ENCODE measurements at places on chromosomes 3 and 15.

- no peak for DNase-seq
Measured at GRCh38 chr15:25733036-25733855, 129.9 kb downstream of the ATP10A start.

- DNase-seq, result peak; percentile 49
Measured at GRCh38 chr15:67013696-67014095, 51.7 kb upstream of the SMAD3 start.

- DNase-seq, result no peak
Measured at GRCh38 chr3:151281671-151282324, 3.5 kb upstream of the P2RY14 start.

DNA sequence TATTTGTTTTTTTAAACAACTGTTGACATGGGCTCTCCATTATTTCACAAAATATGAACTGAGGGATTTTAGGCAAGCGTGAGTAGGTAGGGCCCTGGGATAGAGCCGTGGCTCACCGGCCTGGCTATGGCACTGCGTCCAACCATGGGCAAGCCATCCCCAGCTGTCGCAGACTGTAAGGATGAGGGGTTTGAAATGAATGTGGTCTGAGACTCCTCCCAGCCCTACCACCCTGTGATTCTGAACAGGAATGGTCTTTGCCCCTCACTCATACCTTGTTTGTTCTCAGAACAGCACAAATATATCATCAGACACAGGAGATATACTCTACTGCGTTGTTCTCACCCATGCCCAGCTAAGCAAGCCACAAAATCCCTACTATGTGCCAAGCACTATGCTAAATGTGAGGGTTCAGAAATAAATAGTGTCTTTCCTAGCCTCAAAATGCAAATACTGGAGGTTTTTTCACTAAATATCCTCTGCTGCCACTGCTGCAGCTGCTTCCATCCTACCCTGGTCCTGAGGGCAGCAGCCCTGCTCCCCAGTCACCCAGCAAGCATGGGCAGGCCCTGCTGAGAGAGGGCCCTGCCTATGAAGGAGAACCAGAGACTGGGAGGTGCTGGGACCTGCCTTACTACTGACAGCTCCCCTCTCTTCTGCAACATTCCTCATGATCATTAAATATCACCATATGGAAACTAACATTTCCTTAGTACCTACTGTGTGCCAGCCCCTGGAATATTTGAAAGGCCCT, 102.8 kb downstream of the XXYLT1 start:
- no peak for DNase-seq

GRCh38 chr15:56295433-56295832, 51.8 kb upstream of the RFX7 start:
- DNase-seq, result no peak

DNA sequence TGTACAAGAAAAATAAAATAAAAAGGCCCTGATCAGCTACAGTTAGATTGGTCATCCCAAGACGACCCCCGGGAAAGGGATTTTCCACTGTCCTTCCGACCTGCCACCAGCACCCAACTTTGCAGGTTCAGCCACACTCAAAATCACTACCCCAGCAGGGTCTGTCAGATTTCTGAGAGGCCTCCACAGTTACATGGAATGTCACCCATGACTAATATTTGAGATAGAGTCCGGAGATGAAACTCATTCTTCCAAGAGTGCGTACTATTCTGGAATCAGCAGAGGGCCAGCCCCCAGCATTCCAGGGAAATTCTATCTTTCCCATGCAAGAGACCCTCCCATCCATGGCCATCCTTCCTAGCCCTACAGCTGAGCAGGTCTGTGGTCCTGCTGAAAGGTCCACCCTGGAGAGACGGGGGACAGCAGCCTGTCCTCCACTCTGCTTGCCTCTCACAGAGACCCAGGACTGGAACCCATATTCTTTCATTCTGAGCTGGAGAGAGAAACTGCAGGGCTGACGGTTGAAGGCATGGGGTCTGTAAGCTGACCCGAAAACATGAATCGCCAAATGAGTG, 5.8 kb downstream of the LIPC start:
- no peak for DNase-seq

GRCh38 chr15:72770673-72771328, 12.8 kb downstream of the ADPGK start:
- DNase-seq, result no peak

GRCh38 chr15:55694652-55695150, 48.3 kb downstream of the PRTG start:
- DNase-seq, result no peak

- no peak for DNase-seq
Measured at GRCh38 chr3:129555153-129555550, 12.2 kb downstream of the H1-8 start.

DNA sequence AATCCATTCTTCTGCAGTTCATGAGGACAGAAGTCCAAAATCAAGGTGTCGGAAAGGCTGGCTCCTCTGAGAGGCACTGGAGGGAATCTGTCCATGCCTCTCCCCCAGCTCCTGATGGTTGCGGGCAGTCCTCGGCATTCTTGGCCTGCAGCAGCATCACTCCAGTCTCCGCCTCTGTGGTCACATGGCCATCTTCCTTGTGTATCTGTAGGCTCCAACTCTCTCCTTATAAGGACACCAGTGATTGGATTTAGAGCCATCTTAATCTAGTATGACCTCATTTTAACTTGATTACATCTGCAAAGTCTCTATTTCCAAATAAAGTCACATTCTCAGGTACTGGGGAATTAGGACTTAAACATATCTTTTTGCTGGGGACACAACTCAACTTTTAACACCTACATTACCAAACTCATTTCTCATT, 56.0 kb upstream of the FLNB start:
- peak; percentile 58 for DNase-seq

- no peak for DNase-seq
Measured at GRCh38 chr3:176274161-176274560, 923.1 kb downstream of the TBL1XR1 start.

GRCh38 chr15:77081971-77082370, 11.1 kb upstream of the TSPAN3 start:
- DNase-seq, result no peak

- DNase-seq, result no peak
Measured at GRCh38 chr3:65516998-65517397, 521.7 kb downstream of the MAGI1 start.

DNA sequence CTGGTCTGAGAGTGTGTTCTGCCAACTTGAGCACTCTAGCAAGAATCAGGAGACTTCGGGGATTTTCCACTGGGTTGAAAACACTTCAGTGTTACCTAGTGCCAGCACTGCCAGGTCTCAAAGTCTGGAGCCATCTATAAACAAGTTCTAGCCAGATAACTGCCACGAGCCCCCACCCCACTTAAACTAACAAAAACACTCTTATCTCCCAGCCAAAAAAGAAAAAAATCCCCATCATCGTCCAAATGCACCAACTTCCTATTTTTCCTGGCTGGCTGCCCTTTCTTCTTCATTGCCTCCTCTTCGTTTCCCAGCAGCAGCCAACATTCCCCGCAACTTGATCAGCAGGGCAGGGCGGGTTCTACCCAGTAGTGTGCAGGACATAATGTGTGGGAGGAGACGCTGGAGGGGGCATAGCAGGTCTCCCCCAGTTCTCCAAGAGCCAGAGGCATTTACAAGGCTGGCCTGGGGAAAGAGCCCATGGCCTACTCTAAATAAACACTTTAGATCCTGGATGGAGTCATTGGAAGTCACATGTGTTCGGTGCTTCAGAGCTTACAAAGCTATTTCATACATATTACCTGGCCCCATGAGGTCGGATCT, 29.5 kb downstream of the C2CD4B start:
- DNase-seq, result no peak

DNA sequence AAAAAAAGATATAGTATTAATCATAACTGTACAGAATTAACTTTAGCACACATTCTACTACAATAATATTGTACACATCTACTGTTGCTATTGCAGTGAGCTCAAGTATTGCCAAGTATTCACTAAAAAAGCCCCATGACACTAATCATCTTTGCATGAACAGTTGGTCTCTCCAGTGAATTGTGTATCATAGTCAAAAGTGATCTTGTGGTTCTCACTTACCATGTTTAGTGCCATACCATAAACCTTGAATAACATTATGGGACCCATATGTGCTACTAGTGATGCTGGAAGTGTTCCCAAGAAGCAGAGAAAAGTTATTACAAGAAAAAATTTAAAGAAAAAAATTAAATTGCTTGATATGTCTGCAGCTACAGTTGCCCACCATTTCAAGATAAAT, 177.1 kb downstream of the PCCB start:
- no peak for DNase-seq
